ENCODE measurements at places on chromosomes 7 and 10.

- H3K27me3 ChIP-seq = no peaks in the 10 kb centered on the region
- no peak overlapping the region for H3K27ac ChIP-seq
- no peak for DNase-seq
Observed at GRCh38 chr10:19316204-19316870, 267.7 kb downstream of the MALRD1 start.

- no peak for DNase-seq
- H3K27ac ChIP-seq = no peak overlapping the region
- H3K27me3 ChIP-seq = no peaks in the 10 kb centered on the region
- no peaks in the 10 kb centered on the region for H3K36me3 ChIP-seq
- no peaks in the 10 kb centered on the region for H3K4me1 ChIP-seq
- no peak overlapping the region for H3K4me3 ChIP-seq
Observed at GRCh38 chr7:77157446-77157845, 35.0 kb downstream of the CCDC146 start.

- no peaks in the 10 kb centered on the region for H3K27me3 ChIP-seq
- H3K4me1 ChIP-seq = no peaks in the 10 kb centered on the region
- no peak for DNase-seq
- H3K36me3 ChIP-seq = no peaks in the 10 kb centered on the region
Observed at GRCh38 chr10:76649723-76650127, 987.9 kb downstream of the KCNMA1 start.

- H3K27me3 ChIP-seq = no peaks in the 10 kb centered on the region
- no peak overlapping the region for H3K27ac ChIP-seq
- no peaks in the 10 kb centered on the region for H3K4me1 ChIP-seq
- no peak for DNase-seq
Observed at GRCh38 chr10:48231178-48231577, 43.3 kb downstream of the FRMPD2 start.

DNA sequence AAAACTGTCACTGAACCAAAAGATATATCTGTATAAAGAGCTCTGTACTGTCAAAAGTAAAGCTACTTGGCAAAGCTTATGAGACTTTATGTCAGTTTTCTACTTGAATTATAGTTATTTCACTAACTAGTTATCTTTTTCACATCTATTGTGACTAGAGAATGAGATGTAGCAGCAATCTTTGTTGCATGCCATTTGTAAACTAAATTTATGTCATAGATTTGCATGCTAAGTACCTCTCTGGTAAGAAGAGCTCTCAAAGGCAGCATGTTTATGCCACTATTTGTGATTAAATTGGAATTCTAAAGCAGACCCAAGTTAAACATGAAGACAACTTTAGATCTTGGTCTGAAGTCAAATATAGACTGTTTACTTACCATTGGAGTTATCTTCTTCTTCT, 300.6 kb downstream of the CNTNAP2 start:
- no peak overlapping the region for H3K27ac ChIP-seq
- H3K36me3 ChIP-seq = no peaks in the 10 kb centered on the region
- H3K4me3 ChIP-seq = no peak overlapping the region
- H3K4me1 ChIP-seq = no peaks in the 10 kb centered on the region

- H3K36me3 ChIP-seq = peaks cover 12% of the 10 kb centered on the region
- no peak for DNase-seq
- no peaks in the 10 kb centered on the region for H3K27me3 ChIP-seq
- no peak overlapping the region for H3K27ac ChIP-seq
- H3K4me1 ChIP-seq = no peaks in the 10 kb centered on the region
Observed at GRCh38 chr10:6336016-6336415, 133.3 kb downstream of the PFKFB3 start.

DNA sequence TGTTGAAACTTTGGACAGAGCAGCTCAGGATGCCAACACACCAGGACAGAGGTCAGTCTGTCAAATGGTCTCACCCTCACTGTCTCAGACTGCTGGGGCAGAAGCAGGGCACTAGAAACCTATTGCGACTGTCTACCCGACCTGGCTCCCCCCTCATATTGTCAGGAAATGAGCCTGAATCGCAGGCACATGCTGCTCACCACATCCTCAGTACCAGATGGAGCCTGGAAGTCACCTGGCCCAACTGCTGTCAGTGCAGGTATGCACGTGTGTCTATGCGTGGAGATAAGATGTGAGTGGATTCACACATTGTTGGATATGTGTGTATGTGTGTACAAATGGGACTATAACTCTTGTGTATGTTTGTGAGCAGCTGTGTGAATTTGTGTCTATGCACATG, 3.2 kb upstream of the CDHR1 start:
- H3K4me3 ChIP-seq = no peak overlapping the region
- peak; percentile 53 for DNase-seq

- H3K27ac ChIP-seq = no peak overlapping the region
- no peak for DNase-seq
- no peaks in the 10 kb centered on the region for H3K27me3 ChIP-seq
- no peaks in the 10 kb centered on the region for H3K36me3 ChIP-seq
- H3K4me3 ChIP-seq = no peak overlapping the region
Observed at GRCh38 chr10:108639010-108639409, 1284.3 kb downstream of the XPNPEP1 start.

DNA sequence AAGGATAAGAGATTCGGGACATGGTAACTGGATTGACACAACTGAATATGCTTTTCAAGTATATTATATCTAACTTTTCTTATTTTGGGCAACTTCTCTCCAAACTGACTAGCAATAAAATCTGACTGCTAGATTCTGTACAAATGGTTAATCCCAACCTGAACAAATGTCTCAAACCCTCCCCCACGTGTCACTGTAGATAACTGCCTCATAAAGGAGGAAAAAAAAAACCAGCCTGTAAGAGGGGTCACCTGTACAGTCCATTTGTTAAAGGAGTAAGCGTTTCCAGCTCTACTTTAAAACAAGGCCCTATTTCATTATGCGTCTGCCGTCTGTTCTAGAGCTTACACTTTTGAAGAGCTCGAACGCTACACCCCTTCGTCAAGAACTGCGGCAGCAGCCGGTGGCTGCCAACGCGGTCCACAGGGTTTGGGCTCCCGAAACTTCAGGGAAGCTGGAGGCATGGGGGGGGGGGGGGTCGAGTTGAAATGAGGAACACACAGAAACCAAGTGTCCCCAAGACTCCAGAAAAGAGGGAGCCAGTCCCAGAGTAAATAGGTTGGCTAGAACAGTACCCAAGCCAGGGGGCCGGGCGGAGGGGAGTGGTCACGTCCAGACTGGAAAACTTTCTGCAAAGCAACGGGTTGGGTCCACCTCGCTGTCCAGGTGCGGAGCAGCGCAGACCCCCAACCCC, 492 bp downstream of the COG5 start:
- no peak for DNase-seq
- no peaks in the 10 kb centered on the region for H3K27me3 ChIP-seq
- no peaks in the 10 kb centered on the region for H3K36me3 ChIP-seq
- H3K4me1 ChIP-seq = peaks cover 40% of the 10 kb centered on the region
- H3K4me3 ChIP-seq = peak overlapping the region; percentile 92
- peak overlapping the region; percentile 96 for H3K27ac ChIP-seq

DNA sequence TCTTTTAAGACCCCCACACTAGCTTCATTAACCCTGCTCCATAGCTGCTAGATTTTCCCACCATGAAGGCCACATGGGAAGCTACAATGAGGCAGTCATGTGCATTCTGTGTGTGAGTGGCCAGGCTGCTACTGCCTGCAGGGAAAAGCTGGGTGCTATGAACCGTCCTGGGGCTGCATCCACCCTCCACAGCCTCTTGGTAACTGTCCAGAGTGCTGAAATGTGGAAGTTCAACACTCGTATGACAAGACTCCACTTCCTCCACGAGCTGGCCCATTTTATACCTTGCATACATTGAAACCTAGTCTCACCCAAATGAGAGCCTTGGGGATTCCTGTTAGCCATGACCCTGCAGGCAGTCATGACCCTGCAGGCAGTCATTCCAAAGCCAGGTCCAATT, 59.4 kb downstream of the CUZD1 start:
- no peaks in the 10 kb centered on the region for H3K4me1 ChIP-seq
- peaks cover 6% of the 10 kb centered on the region for H3K27me3 ChIP-seq
- H3K4me3 ChIP-seq = no peak overlapping the region
- DNase-seq = no peak
- H3K27ac ChIP-seq = no peak overlapping the region
- peaks cover 2% of the 10 kb centered on the region for H3K36me3 ChIP-seq

DNA sequence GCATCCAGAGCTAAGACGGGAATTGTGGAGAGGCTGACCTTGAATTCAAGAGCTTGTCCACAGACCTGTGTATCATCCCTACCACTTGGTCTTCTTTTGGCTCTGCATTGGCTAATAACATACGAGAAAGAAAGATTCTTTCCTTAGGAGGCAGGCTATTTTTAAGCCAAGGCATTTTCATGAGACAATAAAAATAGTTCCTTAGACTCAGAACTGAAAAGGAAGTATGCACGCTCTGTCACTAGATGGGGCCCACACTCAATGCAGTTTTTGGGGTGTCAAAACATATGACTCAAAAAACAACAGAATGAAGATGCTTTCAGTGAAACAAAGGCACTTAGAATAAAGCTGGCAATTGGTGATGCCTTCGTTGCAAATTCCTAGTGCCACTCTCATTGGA, 265.9 kb upstream of the DGKB start:
- no peaks in the 10 kb centered on the region for H3K27me3 ChIP-seq
- H3K4me3 ChIP-seq = no peak overlapping the region
- H3K36me3 ChIP-seq = no peaks in the 10 kb centered on the region
- DNase-seq = no peak
- H3K27ac ChIP-seq = no peak overlapping the region

DNA sequence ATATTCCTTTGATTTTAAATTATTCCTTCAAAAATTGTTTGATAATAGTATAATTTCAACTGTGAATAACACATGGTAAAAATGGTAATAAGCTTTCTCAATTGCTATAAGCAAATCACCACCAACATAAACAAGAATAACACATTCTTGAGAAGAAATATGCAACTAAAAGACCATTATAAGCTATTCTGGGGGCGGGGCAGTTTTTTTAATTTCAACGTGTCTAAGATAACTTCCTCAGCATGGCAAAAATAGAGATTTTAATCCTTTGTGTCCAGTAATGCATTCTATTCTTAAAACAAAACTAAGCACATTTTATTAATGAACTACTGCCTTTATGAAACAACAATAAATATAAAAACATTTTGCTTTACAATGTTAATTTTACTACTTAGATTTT, 1.5 kb downstream of the DNAJC12 start:
- DNase-seq = no peak
- H3K36me3 ChIP-seq = peaks cover 3% of the 10 kb centered on the region
- H3K4me3 ChIP-seq = no peak overlapping the region
- H3K4me1 ChIP-seq = no peaks in the 10 kb centered on the region
- no peaks in the 10 kb centered on the region for H3K27me3 ChIP-seq

DNA sequence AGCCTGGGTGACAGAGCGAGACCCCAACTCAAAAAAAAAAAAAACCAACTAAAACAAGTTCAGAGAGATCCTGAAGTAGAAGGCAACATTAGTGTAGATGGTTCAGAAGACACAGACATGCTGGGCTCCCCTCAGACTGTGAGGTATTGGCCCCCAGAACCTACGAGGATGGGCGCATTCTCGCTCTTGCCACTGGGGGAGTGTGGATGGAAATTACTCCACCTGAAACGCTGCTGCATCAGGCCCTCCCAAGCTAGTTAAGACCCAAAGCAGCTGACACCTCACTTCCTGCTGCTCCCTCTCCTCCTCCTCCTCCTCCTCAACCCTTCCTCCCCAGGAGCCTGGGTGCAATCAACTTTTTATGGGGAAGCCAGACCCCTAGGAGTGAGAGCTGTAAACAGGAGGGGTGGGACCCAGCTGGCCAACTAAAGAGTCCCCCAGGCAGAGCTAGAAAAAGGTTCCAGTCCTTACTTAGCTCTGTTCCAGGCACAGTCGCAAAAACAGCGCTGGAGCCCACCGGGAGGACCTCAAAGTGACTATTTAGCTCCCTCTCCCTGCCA, 7.4 kb downstream of the SH3PXD2A start:
- H3K36me3 ChIP-seq = no peaks in the 10 kb centered on the region
- H3K4me1 ChIP-seq = peaks cover 16% of the 10 kb centered on the region
- peaks cover 5% of the 10 kb centered on the region for H3K27me3 ChIP-seq
- H3K27ac ChIP-seq = no peak overlapping the region
- no peak for DNase-seq
